ENCODE measurements at places on chromosomes 2 and 18.

- no peak for DNase-seq
These were observed 27.3 kb upstream of the C2orf66 start for GRCh38 chr2:196836440-196836839.

DNA sequence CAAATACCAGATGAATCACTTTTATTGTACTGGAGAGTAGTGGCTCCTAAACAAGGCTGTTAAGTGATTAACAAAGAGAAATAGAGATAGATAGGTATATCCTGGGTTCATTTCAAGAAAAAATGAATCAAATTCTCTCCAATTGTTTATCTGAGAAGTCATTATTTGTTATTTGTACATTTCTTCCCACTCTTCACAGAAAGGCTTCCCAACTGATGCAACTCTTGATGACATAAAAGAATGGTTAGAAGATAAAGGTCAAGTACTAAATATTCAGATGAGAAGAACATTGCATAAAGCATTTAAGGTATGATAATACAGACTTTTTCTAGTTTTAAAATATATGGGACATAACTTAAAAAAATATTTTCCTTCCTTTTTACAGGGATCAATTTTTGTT, 7.9 kb downstream of the SSB start:
- DNase-seq: no peak

GRCh38 chr2:46806526-46806925, 109.1 kb downstream of the MCFD2 start:
- no peak for DNase-seq

- no peak for DNase-seq
These were observed 60.6 kb downstream of the SCN1A start for GRCh38 chr2:166067229-166067628.

DNA sequence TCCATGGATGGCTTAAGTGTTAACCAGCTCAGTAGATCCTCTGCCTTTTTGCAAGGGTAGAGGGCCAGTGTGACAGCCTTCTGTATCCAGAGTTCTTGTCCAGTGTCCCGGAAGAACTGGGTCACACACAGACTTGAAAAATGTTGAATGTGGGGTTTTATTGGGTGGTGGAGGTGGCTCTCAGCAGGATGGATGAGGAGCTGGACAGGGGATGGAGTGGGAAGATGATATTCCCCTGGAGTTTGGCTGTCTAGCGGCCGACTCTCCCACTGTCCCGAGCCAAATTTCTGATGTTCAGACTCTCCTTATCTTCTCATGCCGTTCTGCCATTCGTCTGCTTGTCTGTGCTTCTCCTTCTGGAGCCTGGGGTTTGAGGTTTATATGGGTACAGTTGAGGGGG, 72.6 kb downstream of the MYO3B start:
- no peak for DNase-seq

DNA sequence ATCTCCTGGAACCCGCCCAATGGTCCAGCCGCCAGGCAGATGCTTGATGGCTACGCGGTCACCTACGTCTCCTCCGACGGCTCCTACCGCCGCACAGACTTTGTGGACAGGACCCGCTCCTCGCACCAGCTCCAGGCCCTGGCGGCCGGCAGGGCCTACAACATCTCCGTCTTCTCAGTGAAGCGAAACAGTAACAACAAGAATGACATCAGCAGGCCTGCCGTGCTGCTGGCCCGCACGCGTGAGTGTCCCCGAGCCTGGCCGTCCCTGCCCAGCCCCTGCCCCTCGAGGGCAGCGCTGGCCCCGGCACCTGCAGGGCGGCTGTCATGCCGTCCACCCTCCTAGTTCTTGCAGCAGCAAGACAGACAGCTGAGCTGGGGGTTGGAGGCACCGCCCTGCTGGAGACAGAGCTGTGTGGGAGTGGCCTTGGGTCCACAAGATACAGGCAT, 36.7 kb downstream of the MTERF4 start:
- no peak for DNase-seq

GRCh38 chr2:216293883-216294282, 78.4 kb downstream of the MARCHF4 start:
- DNase-seq: no peak

- DNase-seq: no peak
These were observed 72.1 kb downstream of the NRP2 start for GRCh38 chr2:205754285-205754923.

GRCh38 chr18:45896991-45897390, 70.1 kb downstream of the EPG5 start:
- DNase-seq: no peak

DNA sequence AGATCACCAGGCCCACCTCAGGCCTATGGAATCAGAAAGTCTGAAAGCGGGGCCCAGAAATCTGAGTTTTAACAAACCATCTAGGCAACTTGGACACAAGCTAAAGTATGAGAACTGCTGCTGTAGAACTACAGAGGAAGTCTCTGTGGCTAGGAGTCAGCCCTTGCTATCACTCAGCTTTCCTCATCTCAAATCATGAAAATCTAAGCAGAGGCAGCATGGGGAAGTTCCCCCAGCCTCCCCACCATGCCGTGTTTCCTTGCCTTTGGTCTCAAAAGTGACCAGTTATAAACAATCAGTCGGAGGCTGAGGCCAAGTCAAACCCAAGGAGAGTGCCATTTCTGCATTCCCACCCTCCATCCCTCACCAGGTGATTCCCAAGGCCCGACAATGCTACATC, 404.7 kb downstream of the BCL11A start:
- no peak for DNase-seq

- DNase-seq: no peak
These were observed 22.9 kb downstream of the CYP27A1 start for GRCh38 chr2:218804817-218805216.

DNA sequence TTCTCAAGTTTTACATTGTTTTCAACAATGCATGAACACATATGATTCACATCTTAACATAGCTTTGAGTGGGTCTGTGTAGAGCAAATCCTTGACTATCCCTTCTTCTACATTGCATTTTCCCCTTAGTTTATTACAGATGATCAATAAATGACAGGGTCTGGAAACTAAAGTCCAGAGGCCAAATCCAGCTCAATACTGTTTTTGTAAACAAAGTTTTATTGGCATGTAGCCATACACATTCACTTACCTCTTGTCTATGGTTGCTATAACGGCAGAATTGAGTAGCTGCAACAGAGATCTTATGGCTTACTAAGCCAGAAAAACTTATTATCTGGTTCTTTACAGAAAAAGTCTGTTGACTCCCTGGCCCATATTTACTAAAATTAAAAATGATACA, 12.8 kb downstream of the FANCL start:
- no peak for DNase-seq

- no peak for DNase-seq
These were observed 131.8 kb upstream of the KYNU start for GRCh38 chr2:142745691-142746090.

GRCh38 chr18:2654928-2655177, 673 bp upstream of the SMCHD1 start:
- DNase-seq: peak; percentile 73

GRCh38 chr2:96146153-96146880, 1.1 kb upstream of the DUSP2 start:
- DNase-seq: peak; percentile 94

DNA sequence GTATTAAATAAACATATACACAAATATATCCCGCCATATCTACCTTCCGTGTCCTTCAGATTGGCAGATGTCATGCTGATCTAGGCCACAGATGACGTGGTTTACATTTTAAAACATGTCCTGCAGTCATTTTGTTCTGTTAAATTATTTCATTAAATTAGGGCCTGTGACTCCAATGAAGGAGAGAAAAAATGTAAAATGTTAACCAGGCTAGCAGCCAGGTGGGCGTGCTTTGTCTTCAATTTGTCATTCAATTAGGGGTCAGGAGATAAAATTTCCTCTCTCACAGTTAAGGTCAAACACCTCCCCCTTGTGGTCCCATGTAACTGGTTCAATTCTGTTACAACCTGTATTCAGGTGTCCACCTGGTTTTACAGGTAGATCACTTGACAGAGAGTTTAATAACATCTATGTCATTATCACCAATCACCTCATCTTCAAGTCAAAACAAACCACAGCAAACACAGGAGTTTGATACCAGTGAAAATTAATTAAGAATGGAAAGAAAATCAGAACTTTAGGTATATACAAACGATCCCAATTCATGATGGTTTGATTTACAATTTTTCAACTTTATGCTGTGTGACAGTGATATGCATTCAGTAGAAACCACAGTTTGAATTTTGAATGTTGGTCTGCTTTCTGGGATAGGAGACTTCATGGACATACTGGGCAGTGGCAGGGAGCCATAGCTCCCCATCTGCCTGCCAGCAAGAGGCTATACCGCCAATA, 339.4 kb downstream of the CMPK2 start:
- DNase-seq: no peak

DNA sequence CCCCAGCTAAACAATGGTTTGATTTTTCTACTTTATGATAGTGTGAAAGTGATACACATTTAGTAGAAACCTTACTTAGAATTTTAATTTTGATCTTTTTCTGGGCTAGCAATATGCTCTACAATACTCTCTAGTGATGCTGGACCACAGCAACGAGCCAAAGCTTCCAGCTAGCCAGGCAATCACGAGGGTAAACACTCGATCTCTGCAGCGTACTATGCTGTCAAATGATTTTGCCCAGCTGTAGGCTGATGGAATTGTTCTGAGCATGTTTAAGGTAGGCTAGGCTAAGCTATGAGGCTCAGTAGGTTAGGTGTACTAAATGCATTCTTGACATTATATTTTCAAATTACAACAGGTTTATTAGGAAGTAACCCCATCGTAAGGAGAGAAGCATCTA, 207.5 kb downstream of the LRRTM4 start:
- DNase-seq: no peak

DNA sequence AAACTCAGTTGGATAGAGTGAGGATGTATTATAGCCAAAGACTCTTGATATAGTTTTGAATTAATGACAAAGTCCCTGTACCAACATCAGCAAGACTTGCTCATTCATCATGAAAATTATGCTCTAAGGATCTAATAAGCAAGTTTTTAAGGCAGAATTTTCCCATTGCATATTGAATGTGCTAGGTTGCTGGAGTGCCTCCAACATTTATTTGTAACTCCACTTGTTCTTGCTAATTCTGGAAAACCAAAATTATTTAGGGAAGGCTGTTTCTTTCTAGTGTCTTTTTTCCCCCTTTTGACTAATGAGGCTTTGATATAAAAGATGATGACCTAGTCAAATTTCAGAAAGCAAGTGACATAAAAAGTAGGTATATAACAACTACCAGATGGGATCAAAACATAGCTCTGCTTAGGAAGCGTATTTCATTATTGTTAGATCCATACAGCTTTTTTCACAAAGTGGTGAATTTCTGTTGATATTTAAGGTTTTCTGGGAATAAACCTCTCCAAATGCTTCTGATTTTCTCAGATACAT, 7.7 kb downstream of the SLC4A10 start:
- no peak for DNase-seq

DNA sequence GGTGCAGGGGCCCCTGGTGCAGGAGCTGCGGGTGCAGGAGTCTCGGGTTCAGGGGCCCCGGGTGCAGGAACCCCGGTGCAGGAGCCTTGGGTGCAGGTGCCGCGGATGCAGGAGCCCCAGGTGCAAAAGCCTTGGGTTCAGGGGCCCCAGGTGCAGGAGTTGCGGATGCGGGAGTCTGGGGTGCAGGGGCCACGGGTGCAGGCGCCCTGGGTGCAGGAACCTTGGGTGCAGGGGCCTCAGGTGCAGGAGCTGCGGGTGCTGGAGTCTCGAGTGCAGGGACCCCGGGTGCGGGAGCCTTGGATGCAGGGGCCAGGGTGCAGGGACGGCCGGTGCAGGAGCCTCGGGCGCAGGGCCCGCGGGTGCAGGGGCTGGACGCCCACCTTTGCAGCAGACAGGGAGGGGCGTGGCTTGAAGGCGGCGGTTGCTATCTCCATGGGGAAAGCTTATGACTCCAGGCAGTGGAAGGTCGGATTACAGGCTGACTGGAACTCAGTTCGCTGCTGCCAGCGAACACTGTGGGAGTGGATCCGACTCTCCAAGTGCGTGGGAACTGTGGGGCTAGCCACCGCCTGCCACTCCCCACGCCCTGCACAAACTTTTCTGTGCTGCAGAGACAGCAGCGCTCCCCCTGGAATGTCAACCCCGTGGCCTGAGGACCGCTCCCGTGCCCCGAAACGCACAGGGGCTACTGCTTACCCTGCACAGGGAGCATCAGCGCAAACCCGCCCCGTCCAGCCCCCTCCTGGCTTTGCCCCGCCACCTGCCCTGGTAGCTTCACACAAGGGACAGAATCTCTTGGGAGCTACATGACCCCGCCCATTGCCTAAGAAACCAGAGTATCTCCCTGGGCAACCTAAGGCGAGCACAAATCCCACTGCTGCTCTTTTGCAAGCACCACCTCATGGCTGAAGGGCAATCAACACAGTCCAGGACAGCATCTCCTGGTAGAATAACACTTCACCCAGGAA, 40.3 kb downstream of the COPS9 start:
- DNase-seq: no peak

DNA sequence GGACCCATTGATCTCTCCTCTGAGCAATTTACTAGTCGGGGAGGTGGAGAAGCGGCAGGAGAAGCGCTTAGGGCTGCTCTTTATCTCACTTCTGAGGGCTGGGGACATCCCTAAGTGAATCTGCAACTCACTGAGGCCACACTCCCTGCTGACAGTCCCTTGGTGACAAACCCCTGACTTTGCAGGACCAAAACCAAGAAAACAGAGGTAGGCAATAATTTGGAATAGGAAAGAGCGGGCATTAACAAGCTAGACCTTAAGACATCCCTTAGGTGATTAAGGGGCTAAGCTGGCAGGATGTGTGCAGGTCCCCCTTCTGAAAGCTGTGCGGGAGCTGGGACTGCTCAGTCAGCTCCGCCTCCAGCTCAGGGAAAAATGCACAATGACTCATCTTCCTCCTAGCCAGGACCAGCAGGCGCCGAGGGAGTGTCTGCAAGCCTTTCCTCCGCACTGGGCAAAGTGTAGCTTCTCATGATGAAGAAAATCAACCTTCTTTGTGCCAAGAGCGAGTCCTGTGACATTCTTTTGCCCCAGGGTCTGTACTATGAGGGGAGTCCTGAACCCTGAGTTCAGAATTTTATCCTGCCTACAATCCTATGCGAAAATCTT, 63.3 kb downstream of the BOD1L2 start:
- no peak for DNase-seq

- DNase-seq: no peak
These were observed 108.9 kb upstream of the GLS start for GRCh38 chr2:190771726-190772125.

DNA sequence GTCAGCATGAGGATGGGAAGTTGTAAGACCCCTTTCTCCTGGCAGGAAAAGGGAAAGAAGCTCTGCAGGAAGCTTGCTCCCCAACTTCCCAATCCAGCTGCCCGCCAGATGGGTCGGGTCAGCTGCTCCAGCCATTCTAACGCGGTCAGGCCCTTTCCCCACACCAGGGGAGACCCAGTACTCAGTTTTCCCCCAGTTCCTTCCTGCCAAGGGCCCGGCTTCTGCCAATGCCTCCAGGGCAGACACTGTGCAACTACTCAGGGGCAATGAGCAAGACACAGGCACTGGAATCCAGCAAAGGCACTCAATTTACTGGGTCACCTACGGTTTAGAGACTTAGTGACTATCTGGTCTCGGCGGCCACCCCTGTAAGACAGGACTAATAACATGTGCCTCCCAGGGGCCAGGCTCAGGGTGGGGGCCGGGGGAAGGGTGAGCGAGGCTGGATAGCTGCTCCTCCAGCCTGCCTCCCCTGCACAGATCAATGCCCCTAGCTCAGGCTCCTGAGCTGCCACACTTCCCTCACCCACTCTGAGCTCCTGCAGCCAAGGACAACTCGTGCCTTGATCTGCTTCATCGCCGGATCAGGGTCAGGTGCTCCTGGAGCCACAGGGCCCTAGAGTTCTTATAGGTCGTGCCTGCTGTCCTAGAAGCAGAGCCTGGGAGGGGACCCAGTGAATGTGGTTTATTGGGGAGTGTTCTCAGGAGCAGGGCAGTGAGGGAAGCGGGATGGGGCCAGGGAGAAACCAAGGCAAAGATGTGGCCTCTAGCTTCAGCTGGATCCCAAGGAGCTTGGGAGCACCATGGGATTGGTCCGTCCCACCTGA, 171.1 kb downstream of the ZFP36L2 start:
- DNase-seq: no peak
